ENCODE measurements at places on chromosomes 16 and 17.

DNA sequence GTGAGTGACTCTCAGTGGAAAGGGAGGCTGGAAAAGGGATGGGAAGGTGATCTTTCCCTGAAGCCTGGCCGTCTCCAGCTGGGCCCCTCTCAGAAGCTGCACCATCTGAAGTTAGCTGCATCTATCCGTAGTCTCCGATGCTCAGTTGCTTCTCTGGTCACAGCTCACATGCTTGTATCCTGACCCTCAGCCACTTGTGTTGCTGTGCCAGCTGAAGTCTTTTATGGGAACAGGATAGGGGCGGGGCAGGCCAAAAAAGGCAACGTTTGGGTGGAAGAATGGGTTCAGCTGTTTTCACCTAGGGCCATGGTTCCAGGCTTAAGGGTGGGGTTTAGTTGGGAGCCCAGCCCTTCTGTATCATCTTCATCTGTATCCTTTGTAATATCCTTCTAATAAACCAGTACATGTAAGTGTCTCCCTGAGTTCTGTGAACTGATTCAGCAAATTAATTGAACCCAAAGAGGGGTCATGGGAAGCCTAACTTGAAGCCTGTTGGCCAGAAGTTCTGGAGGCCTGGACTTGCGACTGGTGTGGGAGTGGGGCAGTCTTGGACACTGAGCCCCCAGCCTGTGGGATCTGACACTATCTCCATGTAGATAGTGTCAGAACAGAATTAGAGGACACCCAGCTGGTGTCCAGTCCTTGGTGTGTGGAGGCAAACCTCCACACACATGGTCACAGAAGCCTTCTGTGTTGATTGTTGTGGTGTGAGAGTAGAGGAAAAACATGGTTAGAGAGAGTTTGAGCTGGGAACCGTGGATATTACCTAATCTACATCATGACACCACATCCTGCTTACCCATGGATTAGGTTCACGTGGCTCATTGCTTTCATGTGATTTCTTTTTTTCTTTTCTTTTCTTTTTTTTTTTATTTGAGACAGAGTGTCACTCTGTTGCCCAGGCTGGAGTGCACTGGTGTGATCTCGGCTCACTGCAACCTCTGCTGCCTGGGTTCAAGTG, 49.3 kb upstream of the FBXO47 start:
- no peak for DNase-seq

- DNase-seq = no peak
Observed at GRCh38 chr17:30340801-30341356, 7.0 kb upstream of the TMIGD1 start.

GRCh38 chr17:47297661-47298400, 25.9 kb upstream of the EFCAB13 start:
- DNase-seq = no peak

GRCh38 chr17:42673885-42674754, 2.7 kb downstream of the PLEKHH3 start:
- DNase-seq = peak; percentile 83

DNA sequence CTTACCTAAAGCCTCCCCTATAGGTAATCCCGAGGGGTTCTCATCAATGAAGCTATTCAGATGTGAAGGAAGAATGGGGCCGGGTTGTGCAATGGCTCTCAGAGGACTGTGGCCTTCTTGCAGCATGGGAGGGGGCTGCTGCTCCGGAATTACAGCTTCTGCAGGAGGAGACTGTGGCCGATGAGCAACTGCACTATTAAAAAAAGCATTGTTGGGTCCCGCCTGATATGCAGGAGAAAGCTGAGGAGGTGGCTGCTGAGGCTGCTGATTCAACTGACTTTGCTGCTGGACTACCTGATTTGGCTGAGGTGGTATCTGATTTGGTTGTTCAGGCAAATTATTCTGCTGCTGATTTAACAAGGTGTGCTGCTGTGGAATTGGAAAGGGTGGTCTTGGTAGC, 64.8 kb downstream of the CACNG1 start:
- no peak for DNase-seq

GRCh38 chr17:28078341-28079229, 36.1 kb downstream of the NLK start:
- DNase-seq = no peak

GRCh38 chr17:44414394-44415155, 25.1 kb upstream of the ITGA2B start:
- no peak for DNase-seq

- DNase-seq = no peak
Observed at GRCh38 chr16:2529061-2529931, 1.9 kb downstream of the CEMP1 start.

DNA sequence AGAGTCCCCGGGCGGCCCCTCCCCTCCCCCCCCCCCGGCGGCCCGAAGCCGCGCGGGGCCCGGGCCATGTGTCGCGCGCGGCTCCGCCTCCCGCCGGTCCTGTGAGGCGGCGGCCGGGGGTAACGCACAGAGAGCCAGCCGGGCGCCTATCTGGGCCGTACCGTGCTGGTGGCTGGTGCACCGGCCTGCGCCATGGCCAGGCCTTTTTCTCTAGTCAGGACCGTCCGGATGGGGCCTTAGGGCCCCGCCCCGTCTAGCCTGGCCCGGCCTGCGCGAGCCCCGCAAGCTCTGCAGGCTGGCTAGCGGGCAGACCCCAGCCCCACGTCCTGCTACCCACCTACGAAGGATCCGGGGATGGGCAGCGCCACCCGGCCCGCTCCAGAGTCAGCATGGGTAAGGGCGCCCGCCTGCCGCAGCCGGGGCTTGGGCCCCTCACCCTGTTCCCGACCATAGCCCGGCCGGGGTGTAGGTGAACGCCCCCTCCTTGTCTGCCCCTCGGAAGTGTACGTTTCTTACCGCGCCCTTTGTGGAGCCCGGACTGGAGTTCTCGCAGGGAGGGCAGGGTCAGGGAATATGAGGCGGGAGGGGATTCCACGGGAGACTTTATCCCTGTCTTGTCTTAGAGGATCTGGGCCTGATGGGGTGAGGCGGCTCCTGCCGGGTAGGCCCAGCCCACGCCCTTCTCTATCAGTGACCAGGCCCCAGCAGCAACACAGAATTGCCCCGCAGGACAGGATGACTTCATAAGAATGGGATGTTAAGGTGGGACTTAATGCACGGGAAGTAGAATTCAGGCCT, at the start of gene CENPT:
TSS of gene CENPT (minus strand) at position 630 of the 798 bp plus-strand sequence. CDS start 13,834 bp downstream, outside the sequence.
- DNase-seq = peak; percentile 52

GRCh38 chr17:35064516-35065215, 1.2 kb upstream of the RFFL start:
- no peak for DNase-seq

DNA sequence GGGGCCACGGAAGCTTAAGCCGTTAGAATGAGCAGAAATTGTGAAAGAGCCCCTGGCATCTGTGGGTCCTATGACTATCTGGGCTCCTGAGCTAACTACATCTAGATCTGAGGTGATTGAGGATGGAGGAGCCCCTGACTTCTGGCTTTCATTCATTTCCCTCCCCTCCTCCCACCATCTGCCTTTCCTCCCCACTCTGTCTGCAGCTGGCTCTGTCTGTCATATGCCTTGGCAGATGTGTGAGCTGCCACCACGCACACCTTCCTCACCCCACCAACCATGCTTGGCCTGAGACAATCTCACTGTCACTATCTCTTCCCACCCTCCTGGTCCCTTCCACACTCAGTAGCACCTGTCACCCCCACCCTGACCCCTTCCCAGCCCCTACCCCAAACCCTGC, 5.1 kb downstream of the CD300E start:
- no peak for DNase-seq

GRCh38 chr16:50302472-50303005, 36.2 kb downstream of the ADCY7 start:
- peak; percentile 9 for DNase-seq

GRCh38 chr16:1351582-1352362, at the start of the genes GNPTG and TSR3:
TSS of gene GNPTG (plus strand) at chr16:1351931. CDS start at chr16:1351966, 35 bp downstream.
TSS of gene TSR3 (minus strand) at chr16:1351878. CDS start at chr16:1351804, 74 bp downstream.
- DNase-seq = peak; percentile 90

DNA sequence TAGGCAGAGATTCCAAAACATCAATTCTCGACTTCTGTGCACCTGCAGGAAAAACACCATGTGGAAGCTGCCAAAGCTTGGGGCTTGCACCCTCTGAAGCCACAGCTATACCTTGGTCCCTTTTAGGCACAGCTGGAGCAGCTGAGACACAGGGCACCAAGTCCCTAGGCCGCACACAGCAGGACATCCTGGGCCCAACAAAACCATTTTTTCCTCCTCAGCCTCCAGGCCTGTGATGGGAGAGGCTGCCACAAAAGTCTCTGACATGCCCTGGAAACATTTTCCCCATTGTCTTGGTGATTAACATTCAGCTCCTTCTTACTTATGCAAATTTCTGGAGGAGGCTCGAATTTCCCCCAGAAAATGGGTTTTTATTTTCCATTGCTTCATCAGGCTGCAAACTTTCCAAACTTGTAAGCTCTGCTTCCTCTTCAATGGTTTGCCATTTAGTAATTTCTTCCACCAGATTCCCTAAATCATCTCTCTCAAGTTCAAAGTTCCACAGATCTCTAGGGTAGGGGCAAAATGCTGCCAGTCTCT, 24.3 kb upstream of the COL1A1 start:
- no peak for DNase-seq

DNA sequence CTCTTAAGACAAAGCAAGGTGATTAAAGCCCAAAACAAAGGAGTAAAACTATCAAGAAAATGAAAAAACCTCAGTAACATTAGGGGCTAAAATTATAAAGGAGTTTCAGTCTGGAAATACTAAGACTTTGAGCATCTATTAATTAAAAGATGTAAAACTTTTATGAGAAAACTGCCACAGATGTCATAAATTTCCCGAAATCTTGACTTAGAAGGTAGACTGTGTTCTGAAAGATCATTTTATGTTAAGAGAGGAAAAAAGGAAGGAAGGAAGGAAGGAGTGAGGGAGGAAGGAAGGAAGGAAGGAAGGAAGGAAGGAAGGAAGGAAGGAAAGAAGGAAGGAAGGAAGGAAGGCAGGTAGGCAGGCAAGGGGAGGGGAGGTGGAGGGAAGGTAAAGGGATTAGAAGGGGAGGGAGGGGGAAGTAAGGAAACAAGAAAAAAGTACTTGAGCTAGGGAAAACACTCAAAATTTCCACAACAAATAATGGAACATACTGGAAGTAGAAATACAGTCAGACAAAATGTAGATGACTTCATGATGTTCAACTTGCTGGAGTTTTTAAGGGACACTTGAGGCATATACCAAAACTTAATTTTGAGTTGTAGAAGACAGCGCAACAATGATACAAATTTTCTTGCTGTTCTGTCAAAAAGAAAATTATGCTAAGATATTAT, 2.0 kb downstream of the KRTAP4-5 start:
- no peak for DNase-seq

DNA sequence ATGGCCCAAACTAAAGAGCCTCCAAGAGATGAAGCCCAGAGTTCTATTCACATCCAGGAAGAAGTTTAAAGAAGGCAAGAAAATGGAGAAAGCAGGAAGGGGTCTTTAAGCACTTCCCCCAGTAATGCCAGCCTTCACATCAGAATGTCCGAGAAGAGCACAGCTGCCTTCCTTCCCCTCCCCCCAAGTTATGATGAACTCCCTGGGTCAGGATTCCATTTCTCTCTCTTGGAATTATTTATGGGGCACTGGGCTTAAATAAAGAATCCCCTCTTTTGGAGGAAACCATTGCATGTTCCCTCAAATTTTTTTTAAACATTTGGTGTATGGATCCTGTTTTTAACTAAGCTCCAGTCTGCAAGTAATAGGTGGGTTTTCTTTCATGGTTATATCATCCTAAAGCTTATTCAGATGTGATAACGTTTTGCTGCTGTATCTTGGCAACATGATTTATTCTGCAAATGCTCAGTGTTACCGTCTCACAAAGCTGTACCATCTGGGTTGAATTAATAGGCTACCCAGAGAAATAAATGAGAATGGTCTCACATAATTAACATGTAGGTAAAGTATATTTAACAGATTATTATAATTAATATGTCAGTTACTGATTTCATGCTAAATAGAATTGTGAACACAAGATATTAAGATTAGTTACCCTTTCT, 160.9 kb upstream of the TOX3 start:
- DNase-seq = no peak

GRCh38 chr17:48757524-48757961, 29.0 kb upstream of the HOXB13 start:
- no peak for DNase-seq
